ENCODE measurements at places on chromosomes 16 and 17. TPM values are rescaled to one million over a fixed set of nuclear protein-coding genes. Genes with fewer than 3 reads are reported as not detected.

Gene DPEP3
- 3.2 TPM for total RNA-seq

Gene ITGAL
- not detected for total RNA-seq

- peak; percentile 92 for DNase-seq
- H3K27me3 ChIP-seq, result no peaks in the 10 kb centered on the region
- no peak overlapping the region for H3K4me3 ChIP-seq
- no peaks in the 10 kb centered on the region for H3K4me1 ChIP-seq
- H3K36me3 ChIP-seq, result peaks cover 82% of the 10 kb centered on the region
These were observed 45.4 kb downstream of the STH start for GRCh38 chr17:46044286-46044928.

- no peaks in the 10 kb centered on the region for H3K4me1 ChIP-seq
- no peak overlapping the region for H3K27ac ChIP-seq
- H3K36me3 ChIP-seq, result no peaks in the 10 kb centered on the region
- DNase-seq, result peak; percentile 78
- no peak overlapping the region for H3K4me3 ChIP-seq
These were observed 795 bp upstream of the HBM start for GRCh38 chr16:164827-165538.

GRCh38 chr17:74623693-74624093, at the start of gene CD300E:
TSS of gene CD300E (minus strand) at chr17:74623738. CDS start at chr17:74623621, 117 bp downstream.
- H3K27me3 ChIP-seq, result no peaks in the 10 kb centered on the region
- no peaks in the 10 kb centered on the region for H3K4me1 ChIP-seq
- H3K36me3 ChIP-seq, result peaks cover 5% of the 10 kb centered on the region
- H3K27ac ChIP-seq, result no peak within 1 kb of the TSS
- no peak for DNase-seq

DNA sequence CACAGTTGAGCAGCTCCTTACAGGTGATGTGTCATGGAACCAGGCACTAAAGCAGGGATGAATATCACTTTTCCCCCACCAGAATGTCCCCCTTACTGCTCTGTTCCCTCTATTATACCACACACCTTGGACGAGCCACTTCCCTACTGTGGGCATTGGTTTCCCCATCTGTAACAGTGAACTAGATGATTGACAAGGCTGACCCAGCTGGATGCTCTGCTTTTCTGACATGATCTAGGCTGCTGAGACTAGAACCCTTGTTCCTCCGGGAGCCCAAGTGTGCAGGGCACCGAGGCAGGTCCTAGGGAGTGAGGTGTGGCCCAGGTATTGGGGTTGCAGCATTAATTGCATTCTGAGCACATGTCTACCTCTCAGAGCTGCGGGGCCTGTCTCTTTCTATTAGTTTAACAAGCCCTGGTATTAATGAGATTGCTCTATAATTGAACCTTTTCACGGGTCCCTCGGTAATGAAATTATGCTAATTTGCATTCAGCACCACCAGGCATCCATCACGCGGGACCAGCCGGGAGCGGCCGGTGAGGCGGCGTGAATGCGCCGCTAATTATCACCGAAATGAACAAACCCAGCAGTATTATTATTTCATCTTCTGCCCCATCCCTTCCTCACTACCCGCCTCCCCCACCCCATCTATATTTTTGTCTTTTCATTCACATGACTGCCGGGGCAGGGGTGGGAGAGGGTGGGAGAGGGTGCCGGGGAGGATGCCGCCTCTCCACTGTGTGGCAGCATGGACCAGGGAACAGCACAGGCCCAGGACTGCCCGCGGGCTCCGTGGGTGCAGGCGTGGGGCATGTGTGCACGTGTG, 121.1 kb downstream of the CYLD start:
- H3K36me3 ChIP-seq, result no peaks in the 10 kb centered on the region
- no peaks in the 10 kb centered on the region for H3K4me1 ChIP-seq
- no peaks in the 10 kb centered on the region for H3K27me3 ChIP-seq
- no peak for DNase-seq
- H3K4me3 ChIP-seq, result no peak overlapping the region

All from endodermal cell (in vitro differentiated cells).